Activated CD4-positive, alpha-beta T cell treated with anti-CD3 and anti-CD28 coated beads, Interleukin-2, amount 50 U/mL, for 24 hours (primary cell): ENCODE measurements at places on chromosomes 3 and 15.

DNA sequence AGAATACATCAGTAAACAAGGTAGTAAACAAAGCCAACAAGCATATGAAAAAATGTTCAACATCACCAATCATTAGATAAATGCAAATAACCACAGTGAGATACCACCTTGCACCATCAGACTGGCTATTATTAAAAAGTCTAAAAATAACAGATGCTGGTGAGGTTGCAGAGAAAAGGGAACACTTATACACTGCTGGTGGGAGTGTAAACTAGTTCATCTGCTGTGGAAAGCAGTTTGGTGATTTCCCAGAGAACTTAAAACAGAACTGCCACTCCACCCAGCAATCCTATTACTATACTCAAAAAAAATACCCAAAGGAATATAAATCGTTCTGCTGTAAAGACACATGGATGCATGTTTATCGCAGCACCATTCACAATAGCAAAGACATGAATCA, 30.3 kb upstream of the ZBTB38 start:
- no peak for DNase-seq

- no peak for DNase-seq
These were observed 84.3 kb downstream of the MTHFS start for GRCh38 chr15:79812541-79812940.

DNA sequence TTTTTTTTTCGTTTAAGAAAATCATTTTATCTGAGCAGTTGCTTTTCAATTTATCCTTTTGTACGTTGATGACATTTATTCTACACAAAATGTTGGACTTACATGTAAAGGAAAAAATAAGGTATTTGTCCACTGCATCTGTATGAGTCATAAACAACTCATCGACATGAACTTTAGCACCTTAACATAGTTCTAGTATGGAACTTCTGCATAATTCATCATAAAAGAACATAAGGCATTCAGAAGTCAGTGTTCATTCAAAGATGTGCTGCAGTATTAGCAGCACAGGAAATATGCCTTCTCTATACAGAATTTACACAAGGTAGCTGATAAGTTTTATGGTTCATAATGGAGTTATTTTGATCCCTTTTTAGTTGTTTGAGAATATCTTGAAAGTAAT, 801.6 kb downstream of the CADM2 start:
- no peak for DNase-seq

DNA sequence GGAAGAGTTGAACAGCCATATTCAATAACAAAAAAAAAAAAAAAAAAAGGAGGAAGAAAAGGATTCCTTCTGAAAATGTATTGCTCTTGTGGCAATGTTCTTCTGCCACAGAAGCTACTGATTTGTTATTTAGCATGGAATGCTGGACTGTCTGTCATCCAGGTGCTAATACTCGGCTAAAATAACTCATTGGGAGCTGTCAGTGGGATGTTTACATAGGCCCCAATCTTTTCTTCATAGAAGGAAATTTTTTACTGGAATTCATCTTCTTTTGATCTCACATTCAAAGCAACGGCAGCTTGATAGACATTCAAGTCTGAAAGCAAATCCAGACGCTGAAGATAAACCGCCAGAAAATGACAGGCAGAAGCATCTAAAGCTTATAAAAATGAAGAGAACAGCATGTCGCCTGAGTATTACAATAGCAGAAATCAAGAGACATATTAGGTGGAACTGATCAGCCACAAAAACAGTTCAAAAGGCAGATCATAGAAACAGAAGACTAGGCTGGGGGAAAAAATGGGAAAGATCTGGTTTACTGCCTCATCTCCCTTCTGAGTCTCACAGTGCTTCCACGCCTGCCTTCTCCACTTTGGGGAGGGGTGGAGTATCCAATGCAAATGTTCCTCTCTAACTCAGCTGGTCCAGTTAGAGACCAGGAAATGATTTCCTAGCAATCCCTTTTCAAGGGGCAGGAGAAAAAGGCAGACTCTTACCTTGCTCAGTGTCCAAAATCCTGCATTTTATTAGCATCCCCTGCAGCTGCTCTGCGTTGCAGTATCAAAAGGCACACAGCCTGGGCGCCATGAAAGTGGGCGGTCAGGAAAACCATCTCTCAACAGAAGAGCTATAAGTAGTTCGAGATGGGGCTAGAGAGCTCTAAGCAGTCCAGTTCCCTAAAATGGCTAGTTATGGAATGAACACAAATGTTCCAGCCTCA, 451.9 kb downstream of the FOXP1 start:
- no peak for DNase-seq
